ENCODE measurements at places on chromosomes 3 and 15.

DNA sequence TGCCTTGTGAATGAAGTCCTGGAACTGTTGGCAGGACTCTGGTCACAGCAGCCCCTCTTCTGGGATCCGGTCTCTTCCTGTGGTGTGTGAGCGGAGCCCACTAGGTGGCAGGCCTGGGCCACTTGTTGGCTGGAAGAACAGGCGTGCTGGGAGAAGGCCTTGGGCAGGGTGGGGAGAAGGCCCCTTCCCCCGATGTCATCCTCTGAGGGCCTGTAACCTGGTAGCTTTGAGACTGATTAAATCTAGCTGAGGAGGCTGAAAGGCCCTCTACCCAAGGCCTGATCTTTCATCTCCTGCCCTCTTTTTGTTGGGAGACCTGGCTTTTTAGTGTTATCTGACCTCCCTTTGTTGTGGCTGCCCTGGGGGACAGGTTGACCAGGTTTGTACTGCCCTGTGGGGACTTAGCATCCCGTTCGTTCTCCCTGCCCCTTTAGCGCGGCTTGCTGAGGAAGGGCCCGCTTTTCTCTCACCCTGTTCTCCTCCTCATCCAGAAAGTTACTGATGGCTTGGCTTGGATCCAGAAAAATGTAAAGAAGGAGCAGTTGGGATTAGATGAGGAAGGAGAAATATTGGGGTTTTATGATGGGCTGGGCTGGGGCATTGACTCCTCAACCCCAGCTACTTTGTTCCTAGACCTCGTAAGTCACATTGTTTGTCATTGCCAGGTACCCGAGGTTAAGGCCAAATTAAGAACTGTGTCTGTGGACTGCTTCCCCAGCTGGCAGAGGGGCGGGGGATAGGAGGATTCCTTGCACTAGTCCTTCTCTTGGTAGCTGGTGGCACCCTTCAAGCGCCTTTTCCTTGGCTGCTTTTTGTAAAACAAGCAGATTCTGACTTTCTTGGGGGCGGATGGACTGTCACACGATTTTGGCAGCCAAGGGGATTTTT is 48.5 kb downstream of the CHCHD6 start:
- peak; percentile 78 for ATAC-seq

DNA sequence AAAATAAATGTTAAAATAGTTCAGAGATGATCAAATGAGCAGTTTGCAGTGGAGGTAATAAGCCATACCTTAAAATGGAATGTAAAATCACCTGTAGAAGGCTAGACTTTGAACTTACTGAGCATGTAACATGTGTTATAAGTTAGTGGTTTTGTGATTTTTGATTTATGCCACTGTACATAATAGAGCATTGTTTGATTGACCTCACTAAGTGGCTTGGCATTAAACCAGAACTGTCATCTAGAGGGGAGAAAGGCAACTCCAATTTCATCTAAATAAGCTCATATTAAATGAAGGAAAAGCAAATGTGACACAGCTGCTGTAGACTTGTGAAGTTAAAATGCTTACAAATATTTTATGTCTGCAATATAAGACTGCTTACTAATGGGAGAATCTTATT is 387.9 kb downstream of the ZIC1 start:
- no peak for ATAC-seq

GRCh38 chr3:148175214-148175613 is 522.5 kb upstream of the AGTR1 start:
- ATAC-seq: no peak

GRCh38 chr3:123105201-123106189 is 38.7 kb downstream of the PDIA5 start:
- no peak for ATAC-seq

DNA sequence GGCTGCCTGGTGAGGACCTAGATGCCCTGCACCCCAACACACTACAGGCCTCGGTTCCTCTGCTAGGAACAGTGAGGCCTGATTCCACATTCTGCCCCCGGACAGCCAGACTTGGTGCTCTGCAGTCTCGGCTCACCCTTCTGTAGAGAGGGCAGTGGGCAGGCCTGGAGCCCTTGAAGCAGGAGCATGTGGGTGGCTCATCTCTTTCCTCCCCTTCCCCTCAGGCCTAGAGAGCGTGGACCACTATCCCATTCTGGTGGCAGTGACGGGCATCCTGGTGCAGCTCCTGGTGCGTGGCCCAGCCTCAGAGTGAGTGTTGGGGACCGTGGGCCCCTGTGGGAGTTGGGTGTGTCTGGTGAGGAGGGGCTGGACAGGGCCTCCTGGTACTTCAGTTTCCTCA is 3.3 kb downstream of the AMIGO3 start:
- ATAC-seq: no peak

GRCh38 chr3:135851201-135852081 is 114.1 kb upstream of the PPP2R3A start:
- ATAC-seq: no peak

DNA sequence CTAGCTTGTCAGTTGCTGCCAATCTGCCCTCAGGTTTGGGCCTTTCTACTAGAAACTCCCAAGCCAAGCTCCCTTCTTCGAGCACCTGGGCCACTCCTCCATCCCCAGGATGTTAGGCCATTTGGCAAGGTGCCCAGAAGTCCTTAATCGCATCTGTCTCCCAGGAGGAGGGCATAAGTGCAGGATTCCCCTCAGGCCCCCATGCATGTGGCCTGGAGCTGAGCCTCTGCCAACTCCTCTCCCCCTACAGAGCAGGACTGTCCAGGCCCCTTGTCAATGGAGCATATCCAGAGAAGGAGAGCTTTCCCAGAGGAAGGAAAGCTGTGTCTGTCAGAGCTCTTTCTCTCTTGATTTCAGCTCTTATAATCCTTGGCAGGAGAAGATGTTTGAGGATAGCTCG is 182.6 kb upstream of the ROPN1 start:
- ATAC-seq: no peak

GRCh38 chr3:52054661-52055511 is 1.5 kb downstream of the DUSP7 start:
- ATAC-seq: no peak

DNA sequence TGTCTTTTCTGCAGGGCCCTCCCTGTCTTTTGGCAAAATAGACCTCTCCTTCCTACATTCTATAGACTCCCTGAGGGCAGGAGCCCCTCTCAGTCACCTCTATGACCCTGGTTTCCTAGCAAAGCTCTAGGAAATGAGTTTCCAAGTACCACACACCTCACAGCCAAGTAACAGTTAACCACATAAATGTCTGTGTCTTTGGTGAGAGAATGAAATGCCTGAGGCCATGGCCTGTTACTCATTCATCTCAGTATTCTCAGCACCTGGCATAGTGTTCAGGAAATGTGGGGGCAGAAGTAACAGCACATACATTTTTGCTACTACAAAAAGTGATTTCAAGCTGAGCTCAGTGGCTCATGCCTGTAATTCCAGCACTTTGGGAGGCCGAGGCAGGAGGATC is 21.0 kb downstream of the RFT1 start:
- ATAC-seq: peak; percentile 91

DNA sequence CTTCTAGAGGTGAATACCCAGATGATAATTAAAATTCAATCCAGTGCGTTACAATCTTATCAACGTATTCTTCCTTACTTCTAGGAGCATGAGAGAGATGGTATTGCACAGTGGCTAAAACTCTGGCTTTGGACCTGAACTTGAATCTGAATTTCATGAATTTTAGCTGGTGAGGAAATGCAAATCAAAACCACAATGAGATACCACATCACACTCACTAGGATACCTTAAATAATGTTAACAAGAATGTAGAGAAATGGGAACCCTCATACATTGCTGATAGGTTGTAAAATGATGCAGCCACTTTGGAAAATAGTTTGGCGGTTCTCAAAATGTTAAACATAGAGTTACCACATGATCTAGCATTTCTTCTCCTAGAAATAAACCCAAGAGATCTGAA is 47.1 kb upstream of the TSC22D2 start:
- no peak for ATAC-seq

- ATAC-seq: no peak
Observed at GRCh38 chr15:67786646-67787045, 38.7 kb upstream of the SKOR1 start.

DNA sequence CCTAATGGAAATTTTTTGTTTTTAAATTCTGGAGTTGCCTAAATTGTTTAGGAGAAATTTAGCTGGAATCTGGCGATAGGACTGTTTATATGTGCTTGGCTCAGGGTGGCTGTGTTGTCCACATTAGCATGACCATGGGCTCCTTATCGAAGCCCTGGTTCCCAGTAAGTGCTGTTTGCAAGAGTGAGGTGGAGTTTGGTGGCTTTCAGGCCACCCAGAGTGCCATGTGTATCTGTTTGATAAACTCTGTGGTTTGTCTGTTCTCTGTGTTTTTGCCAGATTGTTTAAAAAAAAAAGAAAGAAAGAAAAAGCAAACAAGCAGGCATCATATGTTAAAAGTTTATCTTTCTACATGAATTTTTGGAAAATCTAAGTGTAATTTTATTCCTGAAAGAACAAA is 51.5 kb downstream of the PLCL2 start:
- ATAC-seq: no peak

DNA sequence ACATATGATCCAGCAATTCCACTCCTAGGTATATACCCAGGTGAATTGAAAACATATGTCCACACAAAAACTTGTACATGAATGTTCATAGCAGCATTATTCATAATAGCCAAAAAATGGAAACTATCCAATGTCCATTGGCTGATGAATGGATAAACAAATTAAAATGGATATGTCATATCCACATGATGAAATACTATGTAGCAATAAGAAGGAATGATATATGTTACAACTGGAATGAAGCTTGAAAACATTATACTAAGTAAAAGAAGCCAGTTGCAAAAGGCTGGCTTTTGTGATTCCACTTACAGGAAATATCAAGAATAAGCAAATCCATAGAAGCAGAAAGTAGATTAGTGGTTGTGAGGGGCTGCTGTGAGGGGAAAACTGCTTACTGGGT is 33.7 kb downstream of the BNC1 start:
- no peak for ATAC-seq

DNA sequence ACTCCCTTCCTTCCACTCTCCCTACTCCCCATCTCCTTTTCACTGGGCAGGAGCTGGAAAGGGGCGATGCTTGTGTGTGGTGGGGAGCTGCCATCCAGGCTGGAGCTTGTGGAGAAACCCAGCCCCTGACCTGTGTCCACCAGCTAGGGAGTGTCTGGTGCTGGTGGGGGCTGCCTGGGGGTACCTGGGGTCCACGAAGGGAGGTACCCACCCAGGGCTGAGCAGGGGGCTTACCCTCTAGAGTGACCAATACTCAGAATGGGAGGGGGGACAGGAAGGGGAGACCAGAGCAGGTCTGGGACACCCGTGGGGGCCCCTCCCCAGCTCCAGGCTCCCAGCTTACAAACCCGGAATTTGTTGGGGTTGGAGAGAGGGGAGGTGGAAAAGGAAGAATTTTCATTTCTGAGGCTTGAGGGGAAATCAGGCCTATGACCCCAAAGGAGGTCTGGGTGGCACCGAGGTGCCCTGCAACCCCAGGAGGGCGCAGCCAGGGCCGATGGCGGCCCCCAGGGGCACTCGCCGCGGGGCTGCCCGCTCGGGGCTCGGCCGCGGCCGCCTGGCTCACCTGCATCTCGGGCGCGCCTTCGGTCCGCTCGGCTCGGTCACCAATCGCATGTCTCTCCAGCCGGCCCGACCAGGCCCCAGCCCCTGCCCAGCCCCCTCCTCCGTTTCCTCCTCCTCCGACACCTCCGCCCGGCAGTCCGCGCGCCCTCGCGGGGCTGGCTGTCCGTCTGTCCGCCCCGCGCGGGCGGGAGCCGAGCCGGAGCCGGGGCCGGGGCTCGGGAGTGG is 773 bp downstream of the LINGO1 start:
- no peak for ATAC-seq

GRCh38 chr15:36527235-36528162 is 51.9 kb upstream of the CDIN1 start:
- no peak for ATAC-seq

DNA sequence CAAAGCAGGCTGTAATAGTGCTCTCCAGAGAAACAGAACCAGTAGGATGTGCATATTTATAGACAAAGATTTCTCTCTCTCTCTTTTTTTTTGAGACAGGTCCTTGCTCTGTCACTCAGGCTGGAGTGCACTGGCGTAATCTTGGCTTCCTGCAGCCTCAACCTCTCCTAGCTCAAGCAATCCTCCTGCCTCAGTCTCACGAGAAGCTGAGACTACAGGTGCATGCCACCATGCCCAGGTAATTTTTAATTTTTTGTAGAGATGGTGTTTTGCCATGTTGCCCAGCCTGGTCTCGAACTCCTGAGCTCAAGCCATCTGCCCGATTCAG is 67.1 kb upstream of the CHD2 start:
- no peak for ATAC-seq

- ATAC-seq: peak; percentile 67
Observed at GRCh38 chr3:156151824-156152428, 31.5 kb downstream of the KCNAB1 start.

- no peak for ATAC-seq
Observed at GRCh38 chr15:67177752-67178151, 76.7 kb downstream of the AAGAB start.

DNA sequence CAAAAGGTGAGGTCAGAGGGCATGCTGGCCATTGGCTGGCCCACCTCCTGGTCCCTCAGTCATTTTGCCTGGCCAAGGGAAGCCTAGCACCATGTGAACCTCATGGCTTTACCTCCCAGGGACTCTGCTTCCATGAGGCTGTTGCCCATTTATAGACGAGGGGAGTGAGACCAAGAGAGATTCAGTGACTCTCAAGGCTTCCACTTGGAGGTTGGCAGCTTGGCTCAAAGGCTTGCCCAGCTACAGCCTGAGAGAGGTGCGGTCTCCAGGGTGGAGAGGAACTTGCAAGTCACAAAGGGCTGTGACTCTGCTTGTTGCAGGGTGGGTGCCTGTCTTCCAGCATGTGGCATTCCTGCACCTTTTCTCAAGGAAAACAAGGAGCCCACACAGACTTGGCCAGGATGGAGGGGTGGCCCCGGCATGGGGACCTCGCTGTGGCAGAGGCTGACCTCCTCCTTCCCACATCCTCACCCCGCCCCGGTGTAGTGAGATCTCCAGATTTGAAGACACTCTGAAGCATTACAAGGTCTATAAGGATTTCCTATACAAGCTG is 24.5 kb downstream of the CFAP100 start:
- no peak for ATAC-seq

DNA sequence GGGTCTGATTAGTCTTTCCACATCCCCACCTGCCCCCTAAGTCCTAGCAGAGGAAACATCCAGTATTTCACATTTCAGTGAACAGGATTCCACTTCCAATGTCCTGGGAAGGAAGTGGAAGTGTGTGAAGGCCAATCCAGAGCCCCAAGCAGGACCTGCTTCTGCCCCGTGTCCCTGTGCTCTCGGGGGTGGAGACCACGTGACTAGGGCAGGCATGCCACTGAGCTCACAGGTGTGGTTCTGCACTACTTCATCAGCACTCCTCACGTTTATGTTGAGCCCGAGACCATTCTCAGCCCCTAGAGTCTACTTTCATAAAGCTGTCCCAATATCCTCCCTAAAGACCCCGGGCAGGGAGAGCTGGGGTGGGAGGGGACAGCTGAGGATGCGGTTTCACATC is 84.3 kb downstream of the RAB11A start:
- no peak for ATAC-seq

DNA sequence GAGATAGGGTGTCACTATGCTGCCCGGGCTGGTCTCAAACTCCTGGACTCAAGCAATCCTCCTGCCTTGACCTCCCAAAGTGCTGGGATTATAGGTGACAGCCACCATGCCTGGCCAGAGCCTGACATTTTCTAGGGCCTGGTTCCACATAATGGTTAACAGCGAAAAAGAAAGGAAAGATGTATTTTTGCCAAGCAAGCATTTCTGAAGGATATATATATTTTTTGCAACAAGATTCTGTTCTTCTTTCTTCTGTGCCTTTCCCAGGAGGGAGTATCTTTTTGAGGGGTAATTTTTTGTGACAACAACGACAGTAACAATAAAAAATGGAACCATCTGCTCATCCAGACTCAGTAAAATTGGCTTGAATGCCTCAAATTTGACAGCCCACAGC is 8.3 kb upstream of the DNAJA4 start:
- no peak for ATAC-seq

GRCh38 chr3:195139876-195140240 is 131.1 kb downstream of the XXYLT1 start:
- ATAC-seq: peak; percentile 55
